ENCODE measurements at places on chromosomes 6 and 20. TPM values are rescaled to one million over a fixed set of nuclear protein-coding genes. Genes with fewer than 3 reads are reported as not detected.

- DNase-seq = no peak
Measured at GRCh38 chr20:52833901-52834300, 138.3 kb upstream of the TSHZ2 start.

- DNase-seq = no peak
Measured at GRCh38 chr6:73630401-73630800, 23.4 kb downstream of the SLC17A5 start.

- DNase-seq = peak; percentile 61
Measured at GRCh38 chr6:24720131-24720603, 1.2 kb upstream of the C6orf62 start.

GRCh38 chr6:140806431-140806830, 1326.3 kb upstream of the GJE1 start:
- DNase-seq = no peak

The SLC22A7 gene
- total RNA-seq = not detected

The BPIFB6 gene
- total RNA-seq = not detected

The STMND1 gene
- total RNA-seq = not detected

The SLC22A3 gene
- 39.2 TPM for total RNA-seq

The HSPA1A gene
- 171 TPM for total RNA-seq
